ENCODE measurements at places on chromosomes 12 and 14.

DNA sequence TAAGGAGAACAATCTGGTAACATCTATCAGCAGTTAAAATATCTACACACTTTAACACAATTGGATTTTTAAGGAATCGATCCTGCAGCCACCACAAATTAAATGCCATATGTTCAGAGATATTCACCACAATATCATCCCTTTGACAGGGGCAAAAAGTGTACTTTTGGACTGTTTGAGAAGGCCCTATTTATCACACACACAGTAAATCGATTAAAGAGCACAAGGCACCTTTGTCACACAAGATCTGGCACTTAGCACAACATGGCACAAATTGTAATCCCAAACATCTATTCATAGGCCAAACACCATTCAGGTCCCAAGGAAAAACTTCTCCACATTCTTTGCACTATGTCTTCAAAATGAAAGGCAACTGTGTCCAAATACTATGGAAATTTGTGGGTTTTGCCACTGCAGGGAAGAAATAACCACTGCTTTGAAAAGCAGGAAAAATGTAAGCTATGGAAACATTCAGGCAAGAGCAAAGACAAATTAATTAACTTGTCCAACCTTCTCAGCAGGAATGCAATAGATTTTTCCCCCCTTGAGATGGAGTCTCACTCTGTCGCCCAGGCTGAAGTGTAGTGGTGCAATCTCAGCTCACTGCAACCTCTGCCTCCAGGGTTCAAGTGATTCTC is 282.5 kb upstream of the TMPO start:
- no peak for DNase-seq

- DNase-seq = no peak
Measured at GRCh38 chr12:25328072-25328712, 77.5 kb upstream of the KRAS start.

DNA sequence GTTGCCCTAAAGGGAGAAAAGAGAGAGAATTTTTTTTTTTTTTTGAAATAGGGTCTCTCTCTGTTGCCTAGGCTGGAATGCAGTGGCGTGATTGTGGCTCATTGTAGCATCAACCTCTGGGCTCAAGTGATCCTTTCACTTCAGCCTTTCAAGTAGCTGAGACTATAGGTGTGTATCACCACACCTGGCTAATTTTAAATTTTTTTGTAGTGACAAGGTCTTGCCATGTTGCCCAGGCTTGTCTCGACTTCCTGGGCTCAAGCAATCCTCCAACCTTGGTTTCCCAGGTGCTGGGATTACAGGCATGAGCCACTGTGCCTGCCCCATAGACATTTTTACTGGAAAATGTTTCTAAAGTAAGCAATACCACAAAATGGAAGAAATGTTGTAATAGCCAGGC is 36.8 kb downstream of the YARS2 start:
- DNase-seq = no peak

DNA sequence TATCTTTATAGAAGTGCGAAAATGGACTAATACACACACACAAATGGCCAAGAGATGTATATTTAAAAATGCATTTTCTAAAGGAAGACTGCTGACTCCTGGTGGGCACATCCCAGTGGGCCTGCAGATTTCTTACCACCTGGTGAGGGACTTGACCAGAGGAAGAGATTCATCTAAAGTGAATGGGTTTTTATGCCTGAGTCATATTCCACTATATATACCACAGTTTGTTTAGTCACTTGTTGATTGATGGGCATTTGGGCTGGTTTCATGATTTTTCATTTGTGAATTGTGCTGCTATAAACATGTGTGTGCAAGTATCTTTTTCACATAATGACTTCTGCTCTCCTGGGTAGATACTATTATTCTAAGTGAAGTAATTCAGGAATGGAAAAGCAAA is 277.3 kb downstream of the SLC16A7 start:
- no peak for DNase-seq

DNA sequence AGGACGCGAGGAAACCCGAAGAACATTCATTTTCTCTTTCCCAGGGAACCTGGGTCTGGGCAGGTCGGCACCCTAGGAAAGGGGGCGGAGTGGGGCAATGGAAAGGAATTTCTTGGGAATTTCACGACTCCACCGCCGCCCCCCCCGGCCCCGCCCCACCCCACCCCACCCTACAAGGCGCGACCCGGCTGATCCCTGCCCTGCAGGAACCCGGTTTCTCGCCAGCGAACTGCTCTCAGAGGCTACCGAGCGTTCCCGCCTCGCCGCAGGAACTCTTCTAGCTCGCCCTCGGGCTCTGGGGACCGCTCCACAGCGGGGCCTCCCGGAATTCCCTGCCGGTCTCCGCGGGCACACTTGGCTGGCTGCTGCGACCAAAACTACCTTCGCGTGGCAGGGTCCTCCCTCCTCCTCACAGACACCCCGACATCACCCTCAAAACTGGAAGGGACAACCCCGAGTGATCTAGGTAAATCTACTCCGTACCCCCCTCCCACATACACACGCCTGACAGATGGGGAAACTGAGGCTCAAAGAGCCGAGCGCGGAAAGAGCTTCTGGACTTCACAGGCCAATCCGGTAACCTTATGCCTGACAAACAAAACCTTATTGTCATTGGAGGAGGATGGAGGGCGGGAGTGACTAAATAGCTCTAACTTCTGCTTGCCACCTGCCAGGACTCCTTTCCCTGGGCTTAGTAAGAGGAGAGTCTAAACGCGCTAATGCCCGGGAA is 785 bp upstream of the ACTN1 start:
- DNase-seq = no peak

GRCh38 chr14:96783043-96783914 is 13.9 kb upstream of the VRK1 start:
- DNase-seq = no peak

DNA sequence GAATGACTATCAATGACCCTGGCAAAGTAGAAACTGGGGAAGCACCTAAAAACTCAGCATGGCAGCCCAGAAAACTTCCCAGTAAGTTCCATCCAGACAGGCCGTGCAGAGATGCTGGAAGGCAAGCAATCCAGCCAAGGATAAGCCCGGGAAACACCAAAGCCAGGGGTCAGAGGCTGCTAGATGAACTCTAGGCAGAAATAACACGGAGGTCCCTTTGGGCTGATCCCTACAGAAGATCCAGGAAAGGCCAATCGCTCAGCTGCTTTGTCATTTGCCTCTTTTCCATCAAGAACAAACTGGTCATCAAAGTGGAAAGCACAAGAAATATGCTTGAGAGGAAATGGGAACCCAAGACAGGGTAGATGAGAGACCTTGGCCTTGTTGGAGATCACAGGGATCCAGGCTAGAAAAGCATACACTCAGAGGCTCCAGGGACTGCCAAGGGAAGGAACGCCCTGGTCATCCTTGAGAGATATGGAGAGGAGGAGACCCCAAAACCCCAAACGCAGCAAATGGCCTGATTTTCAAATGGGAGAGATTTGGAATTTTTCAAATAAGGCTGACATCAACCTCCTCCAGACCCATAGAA is 6.5 kb downstream of the KRT79 start:
- no peak for DNase-seq

DNA sequence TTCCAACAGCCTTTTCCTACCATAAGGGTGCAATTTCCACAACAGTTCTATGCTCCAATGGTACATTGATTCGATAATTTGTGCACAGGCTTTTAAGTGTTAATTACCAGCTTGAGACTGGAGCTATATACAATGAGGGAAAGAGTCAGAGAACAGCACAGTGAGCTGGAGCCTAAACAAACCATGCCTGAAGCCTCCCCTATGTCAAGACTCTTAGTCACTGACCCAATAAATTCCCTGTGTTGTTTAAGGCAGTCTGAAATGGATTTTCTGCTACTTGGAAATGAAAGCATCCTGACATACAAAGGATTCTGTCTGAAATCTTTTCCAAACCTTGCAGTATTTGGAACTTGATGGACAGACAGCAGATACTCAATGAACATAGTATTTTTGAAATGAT is 149.0 kb downstream of the EFCAB11 start:
- DNase-seq = no peak

- DNase-seq = no peak
Measured at GRCh38 chr12:80412343-80412953, 31.6 kb upstream of the PTPRQ start.

DNA sequence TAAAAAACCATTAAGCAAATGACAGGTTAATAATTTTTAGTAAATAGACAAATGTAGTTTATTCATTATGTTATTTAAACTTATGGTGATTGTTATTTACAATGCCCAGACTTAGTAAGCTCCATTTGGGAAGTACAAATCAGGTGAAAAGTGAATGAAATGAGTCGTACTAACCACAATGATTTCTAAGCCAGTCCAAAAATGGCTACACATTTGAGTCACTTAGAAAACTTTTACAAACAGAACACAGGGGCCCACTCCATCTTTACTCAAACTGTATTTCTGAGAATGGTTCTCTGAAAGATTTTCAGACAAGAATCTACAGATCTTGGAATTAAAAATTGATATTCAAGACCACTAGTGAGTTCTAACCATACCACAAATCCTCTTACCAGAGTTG is 653.3 kb upstream of the MIS18BP1 start:
- DNase-seq = no peak

GRCh38 chr14:80212023-80212397 is 706 bp upstream of the DIO2 start:
- no peak for DNase-seq

- DNase-seq = peak; percentile 30
Measured at GRCh38 chr14:74882103-74882920, 596 bp downstream of the DLST start.

DNA sequence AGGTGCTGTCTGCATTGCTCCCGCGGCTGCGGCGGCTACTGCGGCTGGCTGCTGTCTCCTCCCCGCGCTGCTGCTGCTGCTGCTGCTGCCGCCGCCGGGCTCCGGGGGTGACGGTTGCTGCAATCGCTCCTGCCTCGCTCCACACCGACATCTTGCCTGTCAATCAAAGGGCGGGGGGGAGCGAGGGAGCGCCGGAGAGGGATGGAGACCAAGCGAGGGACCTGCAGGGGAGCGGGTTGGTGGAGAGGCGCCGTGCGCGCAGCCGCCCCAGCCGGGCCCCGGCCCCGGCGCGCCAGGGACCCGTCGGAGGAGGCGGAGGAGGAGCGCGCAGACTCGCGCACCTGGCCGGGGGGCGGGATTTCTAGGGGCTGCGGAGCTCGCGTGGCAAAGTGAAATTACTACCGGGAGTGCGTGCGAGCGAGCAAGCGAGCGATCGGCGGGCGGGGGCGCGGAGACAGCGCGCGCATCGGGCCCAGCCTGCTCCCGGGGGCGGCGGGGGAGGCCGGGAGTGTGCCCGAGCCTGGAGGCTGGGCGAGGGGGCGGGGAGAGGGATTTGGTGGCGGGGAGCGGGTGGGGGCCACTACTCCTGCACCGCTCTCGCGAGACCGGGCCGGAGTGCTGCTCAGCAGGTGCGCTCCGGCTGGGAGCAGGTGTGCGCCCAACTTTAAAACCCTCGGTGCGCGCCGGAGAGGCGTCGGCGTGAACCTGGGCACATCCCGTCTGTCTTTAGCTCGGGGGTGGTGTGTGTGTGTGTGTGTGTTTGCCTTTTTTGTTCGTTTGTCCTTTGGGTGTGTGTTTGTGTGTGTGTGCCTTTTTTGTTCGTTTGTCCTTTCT is at the start of gene KSR2:
KSR2 (minus strand) TSS at position 165 of the 834 bp plus-strand sequence. CDS start 735 bp downstream, outside the sequence.
- peak; percentile 87 for DNase-seq

DNA sequence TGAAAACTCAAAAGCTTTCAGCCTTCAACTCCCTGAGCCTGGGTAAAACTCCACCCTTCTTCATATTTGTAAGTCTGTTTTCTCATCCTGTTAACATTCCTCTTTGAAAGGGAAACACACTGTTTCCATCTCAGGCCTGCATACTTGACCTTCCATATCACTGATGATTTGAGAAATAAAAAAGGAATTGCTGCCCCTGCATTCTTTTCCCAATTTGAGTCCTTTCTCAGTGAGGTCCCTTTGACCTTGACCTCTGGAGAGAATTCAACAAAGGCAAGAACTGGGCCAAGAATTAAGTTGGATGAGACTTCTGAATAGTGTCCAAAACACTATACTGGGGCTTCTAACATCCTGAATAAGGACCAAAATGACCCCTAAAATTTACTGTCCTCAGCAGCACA is 108.0 kb downstream of the AEBP2 start:
- no peak for DNase-seq

DNA sequence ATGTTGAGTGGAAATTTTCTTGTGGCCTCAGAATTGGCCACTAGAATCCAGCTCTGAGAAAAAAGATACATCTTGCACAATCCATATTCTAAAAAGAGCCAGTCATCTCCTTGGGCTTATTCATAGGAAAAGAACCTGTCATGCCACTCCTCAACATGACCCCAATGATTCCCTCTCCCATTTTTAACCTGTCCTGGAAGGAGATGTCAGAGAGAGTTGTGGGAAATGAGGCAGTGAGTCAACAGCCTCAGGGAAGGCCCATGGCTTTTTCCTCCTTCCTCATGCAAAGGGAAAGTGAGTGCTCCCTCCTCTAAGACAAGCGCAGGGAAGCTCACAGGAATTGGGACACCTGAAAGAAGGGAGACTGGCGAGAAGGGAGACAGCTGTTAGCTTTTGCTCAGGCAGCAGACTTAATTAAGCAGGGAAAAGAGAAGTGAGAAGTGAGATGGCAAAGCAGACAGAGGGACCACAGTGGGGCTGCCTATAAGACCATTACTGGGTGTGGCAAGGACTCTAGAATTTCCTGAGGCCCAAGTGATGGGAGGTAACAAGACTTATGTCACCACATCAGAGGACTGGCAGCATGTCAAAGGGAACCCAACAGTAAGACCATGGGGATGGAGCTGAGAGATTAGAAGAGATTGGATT is 10.2 kb upstream of the DHRS7 start:
- DNase-seq = no peak

DNA sequence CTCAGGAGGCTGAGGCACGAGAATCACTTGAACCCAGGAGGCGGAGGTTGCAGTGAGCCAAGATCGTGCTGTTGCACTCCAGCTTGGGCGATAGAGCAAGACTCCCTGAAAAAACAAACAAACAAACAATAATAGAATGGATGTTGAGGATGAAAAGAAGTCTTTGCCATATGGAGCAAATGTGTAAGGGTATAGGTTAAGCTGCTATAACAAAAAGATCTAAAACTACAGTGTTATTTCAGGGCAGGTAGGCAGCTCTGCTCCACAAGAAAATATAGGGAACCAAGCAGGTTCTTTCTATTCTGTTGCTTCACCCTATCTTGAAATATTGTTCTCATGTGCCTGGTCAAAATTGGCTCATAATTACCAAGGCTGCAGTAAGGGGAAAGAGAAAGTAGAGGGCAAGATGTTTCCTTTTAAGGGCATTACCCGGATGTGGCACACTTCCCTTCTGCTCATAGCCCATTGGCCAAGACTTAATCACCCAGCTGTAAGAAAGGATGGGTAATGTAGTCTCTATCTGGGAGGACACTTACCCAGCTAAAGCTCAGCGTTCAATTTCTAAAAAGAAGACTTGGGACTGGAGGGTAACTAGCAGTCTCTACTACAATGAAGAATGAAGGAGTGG is 23.5 kb downstream of the SDSL start:
- DNase-seq = no peak

DNA sequence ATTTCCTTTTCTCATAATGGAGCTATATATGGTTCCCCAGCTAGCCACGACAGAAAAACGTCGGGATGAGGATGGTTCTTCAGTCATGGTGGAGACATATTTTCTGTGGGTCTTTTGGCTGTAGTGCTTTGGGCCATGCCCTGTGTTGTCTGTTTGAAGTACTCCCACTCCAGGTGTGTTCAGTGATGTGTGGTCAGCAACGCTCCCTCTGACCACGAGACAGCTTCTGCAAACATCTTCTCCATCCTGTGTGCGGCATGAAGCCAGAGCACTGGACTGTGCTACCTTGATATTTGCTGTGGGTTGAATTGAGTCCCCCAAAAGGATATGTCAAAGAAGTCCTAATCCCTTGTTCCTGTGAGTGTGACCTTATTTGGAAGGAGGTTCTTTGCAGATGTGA is 931.2 kb downstream of the NRXN3 start:
- DNase-seq = no peak

GRCh38 chr14:97486601-97487120 is 689.5 kb downstream of the VRK1 start:
- no peak for DNase-seq

GRCh38 chr12:84660139-84660538 is 252.5 kb downstream of the SLC6A15 start:
- no peak for DNase-seq
